ENCODE measurements at places on chromosomes 6 and 20.

- peak; percentile 81 for DNase-seq
Measured at GRCh38 chr6:53793318-53794136, 1.3 kb upstream of the LRRC1 start.

GRCh38 chr20:56750430-56750829 is 121.3 kb downstream of the TFAP2C start:
- DNase-seq: no peak

- DNase-seq: peak; percentile 40
Measured at GRCh38 chr6:168286116-168286515, 33.5 kb downstream of the DACT2 start.

- no peak for DNase-seq
Measured at GRCh38 chr20:20412750-20413149, 44.8 kb downstream of the INSM1 start.

- DNase-seq: no peak
Measured at GRCh38 chr20:40197691-40198090, 491.3 kb downstream of the MAFB start.

GRCh38 chr6:829656-830055 is 136.7 kb upstream of the EXOC2 start:
- no peak for DNase-seq

GRCh38 chr6:136551103-136551502 is 881 bp upstream of the MAP7 start:
- no peak for DNase-seq

DNA sequence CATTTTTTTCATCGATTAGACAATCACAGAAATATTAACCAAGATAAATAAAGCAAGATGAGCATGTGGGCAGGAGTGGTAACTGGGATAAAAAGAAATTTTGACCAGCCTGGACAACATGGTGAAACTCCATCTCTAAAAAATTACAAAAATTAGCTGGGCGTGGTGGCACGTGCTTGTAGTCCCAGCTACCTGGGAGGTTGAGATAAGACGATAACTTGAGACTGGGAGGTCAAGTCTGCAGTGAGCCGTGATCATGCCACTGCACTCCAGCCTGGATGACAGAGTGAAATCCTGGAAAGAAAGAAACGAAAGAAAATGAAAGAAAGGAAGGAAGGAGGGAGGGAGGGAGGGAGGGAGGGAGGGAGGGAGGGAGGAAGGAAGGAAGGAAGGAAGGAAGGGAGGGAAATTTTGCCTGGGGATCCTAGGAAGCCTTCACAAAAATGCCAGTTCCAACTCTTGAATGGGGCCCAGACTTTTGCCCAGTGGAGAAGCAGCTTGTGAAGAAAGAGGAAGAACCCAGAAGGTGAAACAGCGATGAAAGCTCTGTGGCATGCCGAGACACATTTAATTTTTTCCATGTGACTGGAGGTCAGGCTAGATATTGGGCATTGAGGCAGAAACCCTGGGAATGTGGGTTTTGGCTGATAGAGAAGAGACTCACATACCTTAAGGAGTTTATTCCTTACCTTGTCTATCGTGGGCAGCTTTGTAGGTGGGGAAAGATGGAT is 20.3 kb downstream of the CCDC170 start:
- no peak for DNase-seq

GRCh38 chr6:157753291-157753690 is 69.8 kb upstream of the SNX9 start:
- no peak for DNase-seq

GRCh38 chr6:170053966-170054661 is 236.8 kb downstream of the DLL1 start:
- no peak for DNase-seq

- no peak for DNase-seq
Measured at GRCh38 chr20:37850036-37850592, 52.8 kb upstream of the VSTM2L start.

GRCh38 chr20:35226884-35227681 is 593 bp downstream of the MMP24 start:
- peak; percentile 77 for DNase-seq

GRCh38 chr6:90220273-90220672 is 76.4 kb downstream of the BACH2 start:
- DNase-seq: no peak

- DNase-seq: no peak
Measured at GRCh38 chr20:13953227-13953626, 37.2 kb downstream of the SEL1L2 start.

- DNase-seq: no peak
Measured at GRCh38 chr20:36720510-36720909, 25.4 kb downstream of the NDRG3 start.

GRCh38 chr6:132446141-132446854 is 45.0 kb upstream of the MOXD1 start:
- DNase-seq: no peak

GRCh38 chr6:157162766-157163433 is 160.4 kb downstream of the TMEM242 start:
- no peak for DNase-seq

DNA sequence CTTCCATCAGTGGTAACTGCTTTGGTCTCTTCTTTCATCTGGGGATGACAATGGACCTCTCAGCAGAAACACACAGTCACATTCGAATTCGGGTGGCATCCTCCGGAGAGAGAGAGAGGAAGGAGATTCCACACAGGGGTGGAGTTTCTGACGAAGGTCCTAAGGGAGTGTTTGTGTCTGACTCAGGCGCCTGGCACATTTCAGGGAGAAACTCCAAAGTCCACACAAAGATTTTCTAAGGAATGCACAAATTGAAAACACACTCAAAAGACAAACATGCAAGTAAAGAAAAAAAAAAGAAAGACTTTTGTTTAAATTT is 6.1 kb downstream of the EDN1 start:
- DNase-seq: no peak

- no peak for DNase-seq
Measured at GRCh38 chr20:19777315-19777714, 19.3 kb downstream of the RIN2 start.

DNA sequence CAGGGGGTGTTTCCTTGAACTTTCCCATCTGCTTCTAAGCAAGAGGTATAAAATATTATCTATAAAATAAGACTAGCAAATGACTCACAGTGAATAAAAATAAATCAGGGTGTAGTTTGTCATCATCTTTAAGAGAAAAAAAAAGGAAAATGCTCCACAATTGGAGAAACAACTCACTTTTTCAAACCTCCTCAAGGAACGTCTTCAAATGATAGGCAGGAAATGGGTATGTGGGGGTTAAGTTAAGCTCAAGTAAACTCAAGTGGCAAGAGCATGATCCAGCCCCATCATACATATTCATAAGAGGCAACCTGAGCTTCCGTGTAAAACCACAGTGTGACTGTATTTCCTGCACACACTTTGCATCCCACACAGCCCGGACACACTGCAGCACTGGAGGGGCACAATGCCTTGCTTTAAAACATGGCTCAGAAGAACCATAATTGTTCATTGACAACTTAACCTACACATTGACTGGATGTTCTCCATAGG is 58.5 kb upstream of the CEP85L start:
- DNase-seq: no peak

GRCh38 chr6:161618831-161619454 is 345.1 kb upstream of the AGPAT4 start:
- no peak for DNase-seq
